Occipital lobe (tissue), 3 donors: ENCODE measurements at places on chromosomes 6 and 20.
A peak's percentile ranks its signal among the peaks of the same experiment; 100 is the strongest.

- peak; percentile 39 for DNase-seq
Measured at GRCh38 chr6:90294989-90295853, 1.4 kb downstream of the BACH2 start.

- DNase-seq: no peak
Measured at GRCh38 chr6:106385530-106385929, 25.0 kb downstream of the CRYBG1 start.

- no peak for DNase-seq
Measured at GRCh38 chr20:25273046-25273445, 25.2 kb downstream of the PYGB start.

DNA sequence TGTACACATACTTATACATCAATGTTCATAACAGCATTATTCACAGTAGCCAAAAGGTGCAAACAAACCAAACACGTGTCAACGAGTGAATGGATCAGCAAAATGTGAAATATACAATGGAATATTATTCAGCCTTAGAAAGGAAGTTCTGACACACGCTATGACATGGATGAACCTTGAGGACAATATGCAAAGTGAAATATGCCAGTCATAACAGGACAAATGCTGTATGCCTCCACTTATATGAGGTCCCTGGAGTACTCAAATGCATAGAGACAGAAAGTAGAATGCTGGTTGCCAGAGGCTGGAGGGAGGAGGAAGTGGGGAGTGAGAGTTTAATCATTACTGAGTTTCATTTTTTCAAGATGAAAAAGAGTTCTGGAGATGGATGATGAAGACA lies 37.8 kb upstream of the IGF2R start:
- no peak for DNase-seq

DNA sequence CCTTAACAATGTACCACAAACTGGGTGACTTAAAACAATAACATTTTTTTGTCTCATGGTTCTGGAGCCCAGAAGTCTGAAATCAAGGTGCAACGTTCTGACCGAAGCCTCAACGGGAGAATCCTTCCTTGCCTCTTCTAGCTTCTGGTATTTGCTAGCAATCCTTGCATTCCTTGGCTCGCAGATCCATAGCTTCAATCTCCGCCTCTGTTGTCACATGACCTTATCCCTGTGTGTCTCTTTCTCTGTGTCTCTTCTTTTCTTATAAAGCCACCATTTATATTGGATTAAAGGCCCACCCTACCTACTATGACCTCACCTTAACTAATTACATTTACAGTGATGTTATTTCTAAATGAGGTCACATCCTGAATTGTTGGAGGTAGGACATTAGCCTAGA lies 37.2 kb upstream of the DOK5 start:
- DNase-seq: no peak

DNA sequence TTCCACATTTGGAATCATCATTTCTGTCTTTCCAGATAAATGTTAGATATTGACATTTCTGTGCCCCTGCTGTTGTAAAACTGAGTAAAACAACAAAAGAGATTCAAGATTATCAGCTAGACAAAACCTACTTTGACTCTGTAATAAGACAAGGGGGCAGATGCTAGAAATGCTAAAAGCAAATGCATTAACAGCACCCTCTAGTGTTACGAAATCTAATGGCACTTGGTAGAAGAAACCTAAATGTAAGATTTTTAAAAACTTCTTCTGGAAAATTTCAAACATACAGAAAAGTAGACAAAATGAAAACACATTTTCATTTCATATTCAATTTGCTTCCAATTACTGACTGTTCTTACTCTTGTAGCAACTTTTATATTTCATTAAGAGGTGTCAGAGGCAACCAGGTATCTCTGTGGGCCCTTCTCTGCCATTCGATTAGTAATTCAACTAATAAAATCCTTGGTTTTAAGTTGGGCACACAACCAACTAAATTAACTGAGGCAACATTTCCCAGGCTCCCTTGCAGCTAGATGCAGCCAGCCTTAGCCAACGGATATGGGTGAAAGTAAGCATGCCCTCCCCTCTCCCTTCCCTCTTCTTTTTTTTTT lies 45.0 kb downstream of the SLC23A2 start:
- no peak for DNase-seq

DNA sequence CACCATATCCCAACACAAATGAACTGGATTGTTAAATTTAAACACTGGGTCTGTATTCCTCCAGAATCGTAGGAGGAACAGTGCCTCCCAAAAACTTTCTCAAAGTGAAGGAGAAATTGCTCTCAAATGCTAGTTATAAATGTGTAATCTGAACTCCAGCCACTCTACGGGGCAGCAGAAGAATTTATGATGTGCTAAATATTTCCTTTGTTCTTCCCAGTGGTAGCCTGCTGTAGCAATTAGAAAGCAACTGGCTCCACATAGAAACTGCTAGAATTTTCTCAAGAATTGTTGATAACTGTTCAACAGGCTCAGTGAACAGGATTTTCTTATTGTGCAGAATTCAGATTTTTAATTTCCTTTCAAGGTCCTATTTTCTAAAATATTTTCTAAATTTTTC lies 49.8 kb upstream of the EYA4 start:
- no peak for DNase-seq

DNA sequence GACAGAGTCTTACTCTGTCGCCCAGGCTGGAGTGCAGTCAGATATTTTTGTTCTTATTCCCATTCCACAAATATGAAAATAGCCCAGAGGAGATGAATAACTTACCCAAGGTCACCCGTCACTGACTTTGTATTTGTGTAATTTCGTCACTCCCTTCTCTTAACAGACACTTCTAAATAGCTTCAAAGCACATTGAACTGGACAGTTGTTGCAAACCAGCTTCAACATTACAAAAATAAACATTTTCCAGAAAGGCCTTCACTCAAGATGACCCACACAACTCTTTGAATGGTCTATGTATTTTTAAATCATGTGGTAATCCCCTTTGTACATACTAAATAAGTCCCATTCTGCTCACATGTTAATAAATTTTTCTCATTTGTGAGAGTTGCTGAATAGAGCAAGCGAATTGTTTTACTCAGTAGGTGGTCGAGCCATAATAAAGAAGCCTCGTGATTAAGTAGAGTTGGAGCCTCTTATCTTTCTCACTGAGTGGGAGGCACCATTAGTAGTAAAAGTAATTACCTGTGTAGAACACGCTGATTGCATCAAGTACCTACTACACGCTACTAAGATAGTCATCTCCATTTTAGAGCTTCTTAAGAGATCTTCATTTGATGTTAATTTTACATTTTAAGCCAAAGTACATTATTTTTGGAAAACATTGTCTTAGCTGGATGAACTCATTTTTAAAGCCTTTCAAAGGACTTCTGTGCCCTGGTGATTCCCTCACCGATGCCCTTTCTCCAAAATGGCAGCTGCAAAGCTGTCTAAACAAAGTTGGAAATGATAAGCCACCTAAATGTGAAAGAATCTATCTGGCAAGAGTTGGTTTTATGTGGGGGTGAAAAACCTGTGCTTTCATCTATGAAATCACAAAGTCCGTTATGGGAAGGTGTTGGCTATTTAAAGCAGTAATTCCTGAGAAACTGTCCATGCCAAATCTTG lies 110.0 kb downstream of the TSHZ2 start:
- no peak for DNase-seq

- no peak for DNase-seq
Measured at GRCh38 chr20:58693226-58694006, 816 bp downstream of the NPEPL1 start.

- DNase-seq: no peak
Measured at GRCh38 chr6:32397252-32397920, 9.6 kb downstream of the BTNL2 start.

GRCh38 chr6:21402368-21402767 lies 191.2 kb upstream of the SOX4 start:
- DNase-seq: no peak

- DNase-seq: no peak
Measured at GRCh38 chr6:157487110-157487773, 106.3 kb downstream of the ZDHHC14 start.

GRCh38 chr6:29850011-29850553 lies 22.5 kb downstream of the HLA-G start:
- DNase-seq: no peak

DNA sequence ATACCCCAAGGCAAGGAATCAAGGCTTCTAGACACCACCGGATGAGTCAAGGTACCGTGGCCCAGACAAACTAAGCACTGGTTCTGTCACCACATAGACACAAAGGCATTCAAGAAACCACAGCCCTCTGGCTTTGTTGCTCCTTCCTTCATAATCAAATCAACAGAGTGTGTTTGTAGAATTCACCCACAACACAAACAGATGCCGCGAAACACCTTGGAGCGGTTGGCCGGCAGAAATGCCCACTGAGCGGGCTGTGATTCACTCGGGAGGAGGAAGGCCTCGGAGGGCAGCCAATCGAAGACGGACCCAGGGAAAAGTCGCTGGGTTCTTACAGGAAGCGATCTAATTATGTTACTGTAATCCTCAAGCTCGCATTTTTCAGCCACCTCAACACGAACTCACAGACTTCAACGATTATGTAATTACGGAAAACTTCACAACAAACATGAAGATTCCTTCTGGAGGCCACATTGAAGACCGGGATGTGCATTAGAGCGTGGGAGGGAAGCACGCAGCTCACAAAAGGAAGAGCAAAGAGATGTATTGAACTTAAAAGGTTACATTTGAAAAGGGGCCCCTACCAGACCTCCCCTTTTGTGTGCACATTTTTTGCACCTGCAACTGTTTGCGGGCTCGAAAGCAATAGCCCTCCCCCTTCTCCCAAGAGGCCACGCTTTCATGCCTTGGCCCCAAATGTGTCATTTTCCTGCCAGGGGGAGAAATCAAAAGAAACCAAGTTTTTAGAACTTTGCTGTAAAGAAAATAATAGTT lies 184.7 kb upstream of the PREP start:
- no peak for DNase-seq

DNA sequence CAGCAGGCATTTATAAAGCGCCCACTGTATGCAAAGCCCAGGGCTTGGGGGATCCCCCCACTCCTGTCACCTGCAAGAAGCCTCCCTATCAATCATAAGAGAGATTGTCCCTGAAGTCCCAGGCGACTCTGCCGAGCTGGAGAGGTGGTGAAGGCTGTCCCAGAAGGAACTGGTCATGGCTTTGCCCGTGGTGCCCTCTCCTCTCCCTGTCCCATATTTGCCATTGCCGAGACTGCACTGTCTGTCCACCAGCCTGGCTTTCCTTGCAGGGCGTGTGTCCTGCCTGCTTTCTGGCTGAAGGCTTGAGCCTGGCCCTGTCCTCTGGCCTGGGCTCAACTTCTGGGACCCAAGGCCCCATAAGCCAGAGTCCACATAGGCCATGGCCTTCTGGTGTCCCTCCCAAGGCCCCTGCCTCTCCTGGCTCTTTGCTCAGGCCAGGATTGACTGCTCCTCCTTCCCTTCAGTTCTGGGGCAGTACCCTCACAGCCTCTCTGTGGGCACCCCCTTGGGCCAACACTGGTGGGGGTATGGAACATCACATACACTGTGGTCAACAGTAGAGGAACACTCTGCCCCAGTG lies 46.9 kb downstream of the CPXM1 start:
- DNase-seq: no peak

GRCh38 chr6:39934131-39934757 lies at the start of gene MOCS1:
Gene MOCS1, minus strand, starts transcription at chr6:39934462. Its CDS starts 45 bp downstream, at chr6:39934417.
- DNase-seq: peak; percentile 79

GRCh38 chr6:15384901-15385300 lies 139.0 kb downstream of the JARID2 start:
- no peak for DNase-seq

DNA sequence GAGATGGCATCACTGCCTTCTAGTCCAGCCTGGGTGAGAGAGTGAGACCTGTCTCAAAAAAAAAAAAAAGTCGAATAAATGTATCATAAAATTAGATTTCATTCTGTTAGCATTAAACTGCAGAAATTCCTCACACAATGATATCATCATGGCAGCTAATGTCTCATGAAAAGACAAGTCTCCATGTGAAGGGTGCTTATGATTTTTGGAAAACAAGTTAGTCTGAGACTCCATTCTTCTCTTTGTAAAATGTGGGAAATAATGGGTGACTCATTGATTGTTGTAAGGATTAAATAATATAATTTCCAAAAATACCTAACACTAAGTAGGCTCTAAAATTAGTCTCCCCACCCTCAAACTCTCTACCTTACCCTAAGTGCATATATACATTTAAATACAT lies 49.6 kb upstream of the CDYL start:
- no peak for DNase-seq

- DNase-seq: no peak
Measured at GRCh38 chr6:142378138-142378875, 76.5 kb downstream of the ADGRG6 start.

GRCh38 chr6:142697922-142698321 lies 247.1 kb downstream of the HIVEP2 start:
- no peak for DNase-seq

- DNase-seq: peak; percentile 60
Measured at GRCh38 chr6:113994934-113995342, 24.0 kb upstream of the HDAC2 start.

GRCh38 chr6:102679865-102680264 lies 1286.4 kb downstream of the GRIK2 start:
- DNase-seq: no peak

DNA sequence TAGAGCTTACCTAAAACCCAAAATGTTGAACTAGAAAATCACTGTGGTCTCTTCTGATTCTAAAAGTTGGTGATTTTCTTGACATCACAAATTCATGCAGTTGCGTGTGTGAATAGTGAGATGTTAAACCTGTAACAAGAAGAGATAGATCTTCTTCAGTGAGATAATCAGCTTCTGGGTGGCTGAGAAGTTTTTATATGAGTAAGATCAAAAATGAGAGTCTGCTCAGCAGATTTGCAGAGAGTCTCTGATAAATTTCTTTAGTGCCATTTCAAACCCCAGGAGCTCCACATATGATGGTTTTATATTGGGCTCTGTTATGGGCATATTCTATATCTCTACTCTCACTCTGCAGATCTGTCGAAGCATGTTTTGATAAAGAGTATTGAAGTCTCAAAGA lies 185.4 kb downstream of the ZFAND3 start:
- DNase-seq: no peak

- DNase-seq: peak; percentile 34
Measured at GRCh38 chr6:131281471-131282270, 146.4 kb downstream of the AKAP7 start.

DNA sequence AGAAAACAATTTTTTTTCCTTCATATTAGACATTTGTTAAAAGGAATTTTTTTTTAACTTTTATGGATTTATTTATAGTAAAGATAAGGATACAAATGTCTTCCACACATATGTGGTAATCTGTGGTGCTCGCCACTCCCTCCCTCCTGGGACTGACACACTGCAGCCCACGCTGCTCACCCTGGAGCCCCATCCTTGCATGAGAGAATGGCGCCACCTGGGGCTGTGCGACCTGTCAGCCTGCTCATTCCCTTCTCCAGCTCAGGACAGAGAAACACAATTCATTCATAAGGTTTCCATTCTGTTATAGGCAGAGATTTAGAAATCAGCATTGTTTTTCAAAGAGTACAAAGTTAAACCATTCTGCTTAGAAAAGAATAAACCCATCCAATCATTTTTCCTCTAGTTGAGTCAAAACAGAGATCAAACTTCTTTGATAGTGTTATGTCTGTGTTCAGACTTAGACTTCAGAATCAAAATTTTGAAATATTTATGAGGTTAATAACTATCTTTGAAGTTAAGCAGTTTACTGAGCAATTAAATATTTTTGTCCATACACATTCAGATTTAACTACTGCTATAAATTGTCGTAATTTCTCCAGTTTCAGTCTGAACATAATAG lies 42.8 kb upstream of the DYNLRB1 start:
- DNase-seq: no peak

GRCh38 chr20:61976263-61976643 lies 89.4 kb downstream of the TAF4 start:
- no peak for DNase-seq

GRCh38 chr6:110509617-110510241 lies 33.3 kb upstream of the SLC22A16 start:
- DNase-seq: no peak
